ENCODE measurements at places on chromosomes 2 and 18.

GRCh38 chr18:56286775-56287325 lies 351.5 kb downstream of the TXNL1 start:
- no peak for DNase-seq

GRCh38 chr2:82075875-82076274 lies 1771.3 kb upstream of the LRRTM1 start:
- DNase-seq: no peak

DNA sequence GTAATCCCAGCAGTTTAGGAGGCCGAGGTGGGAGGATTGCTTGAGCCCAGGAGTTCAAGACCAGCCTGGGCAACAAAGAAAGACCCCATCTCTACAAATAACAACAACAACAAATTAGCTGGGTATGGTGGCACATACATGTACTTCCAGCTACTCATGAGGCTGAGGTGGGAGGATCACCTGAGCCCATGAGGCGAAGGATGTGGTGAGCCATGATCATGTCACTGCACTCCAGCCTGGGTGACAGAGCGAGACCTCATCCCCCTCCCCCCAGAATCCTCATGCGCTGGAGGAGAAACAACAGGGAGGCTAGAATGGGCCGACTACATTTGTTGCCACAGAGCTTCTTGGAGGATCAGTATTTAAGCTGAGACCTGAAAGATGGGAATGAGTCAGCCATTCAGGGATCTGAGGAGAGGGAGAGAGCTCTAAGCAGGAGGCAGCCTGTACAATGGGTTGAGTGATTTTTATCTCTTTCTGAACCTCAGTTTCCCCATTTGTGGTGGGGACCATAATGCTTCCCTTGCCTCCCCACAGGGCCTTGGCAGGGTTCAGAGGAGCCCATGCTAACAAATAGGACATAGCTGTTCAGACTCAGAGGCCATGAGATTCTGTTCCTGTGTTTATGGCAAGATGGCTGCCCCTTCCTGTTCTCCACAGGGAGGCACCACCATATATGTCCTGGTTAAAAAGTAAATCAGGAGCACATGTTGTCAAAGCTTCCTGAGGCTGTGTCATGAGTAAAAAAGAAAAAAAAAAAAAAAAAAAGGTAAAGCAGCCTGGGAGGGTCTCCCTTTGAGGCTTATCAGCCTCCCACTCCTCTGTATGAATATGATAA lies 131.4 kb upstream of the HAAO start:
- DNase-seq: no peak

DNA sequence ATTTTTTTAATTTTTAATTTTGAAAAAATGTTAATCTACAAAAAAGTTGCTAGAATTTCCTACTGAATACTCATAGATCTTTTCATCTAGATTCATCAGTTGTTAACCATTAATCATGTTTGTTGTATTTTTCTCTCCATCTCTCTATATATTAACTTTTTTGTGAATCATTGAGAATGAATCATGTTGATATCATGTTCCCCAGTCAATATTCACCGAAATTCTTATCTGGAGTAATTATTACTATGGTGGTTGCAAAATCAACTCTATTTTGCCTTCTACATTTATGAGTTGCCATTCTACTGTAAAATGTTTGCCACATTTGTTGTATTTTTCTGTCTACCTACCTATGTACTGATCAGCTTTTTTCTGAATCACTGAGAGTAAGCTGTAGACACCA lies 154.0 kb downstream of the SPP2 start:
- no peak for DNase-seq

- DNase-seq: no peak
Observed at GRCh38 chr18:75782204-75782603, 354.7 kb upstream of the SMIM21 start.

GRCh38 chr2:64143169-64144056 lies 807 bp downstream of the PELI1 start:
- DNase-seq: no peak

GRCh38 chr2:177169810-177170514 lies 42.6 kb upstream of the HNRNPA3 start:
- DNase-seq: no peak

DNA sequence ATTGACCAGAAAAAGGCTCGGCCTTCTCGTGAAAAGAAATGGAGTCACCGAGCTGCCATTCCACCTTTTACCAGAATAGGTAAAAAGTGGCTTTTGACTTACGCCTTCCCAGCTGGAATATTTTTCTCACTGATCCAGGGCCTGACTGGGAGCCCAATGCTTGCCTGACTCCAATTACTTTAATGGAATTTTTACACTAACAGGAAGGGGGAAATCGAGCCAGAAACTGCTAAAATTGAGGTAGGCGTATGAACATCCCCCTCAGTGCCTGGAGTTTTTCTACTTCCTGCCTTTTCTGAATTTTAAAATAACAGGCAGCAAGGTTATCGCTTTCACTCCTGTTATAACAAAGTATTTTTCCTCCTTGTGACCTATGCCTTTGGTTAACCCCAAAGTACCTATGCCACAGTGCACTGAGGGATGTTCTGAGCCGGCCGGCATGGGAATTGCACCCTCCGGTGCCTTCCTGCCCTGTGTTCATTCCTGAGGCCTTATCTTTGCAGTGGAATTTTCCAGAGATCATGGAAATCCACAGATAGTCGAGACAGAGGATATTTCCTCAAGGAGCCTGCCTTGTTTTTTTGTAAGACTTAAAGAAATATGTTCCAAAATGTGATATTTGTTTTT lies 18.3 kb upstream of the RPL31 start:
- no peak for DNase-seq

GRCh38 chr2:229265727-229266126 lies 5.4 kb downstream of the PID1 start:
- no peak for DNase-seq

DNA sequence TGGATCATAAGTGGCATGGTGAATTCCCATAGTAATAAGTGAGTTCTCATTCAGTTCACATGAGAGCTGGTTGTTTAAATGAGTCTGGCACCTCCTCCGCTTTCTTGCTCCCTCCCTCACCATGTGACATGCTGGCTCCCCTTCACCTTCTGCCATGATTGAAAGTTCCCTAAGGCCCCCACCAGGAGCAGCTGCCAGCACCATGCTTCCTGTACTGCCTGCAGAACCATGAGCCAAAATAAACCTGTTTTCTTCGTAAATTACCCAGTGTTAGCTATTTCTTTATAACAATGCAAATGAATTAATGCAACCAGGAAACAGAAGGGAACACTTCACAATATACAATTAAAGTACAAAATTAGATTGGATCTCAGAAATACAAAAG lies 257.0 kb downstream of the MREG start:
- DNase-seq: no peak

- no peak for DNase-seq
Observed at GRCh38 chr18:23137788-23138216, 2.5 kb downstream of the CABLES1 start.

DNA sequence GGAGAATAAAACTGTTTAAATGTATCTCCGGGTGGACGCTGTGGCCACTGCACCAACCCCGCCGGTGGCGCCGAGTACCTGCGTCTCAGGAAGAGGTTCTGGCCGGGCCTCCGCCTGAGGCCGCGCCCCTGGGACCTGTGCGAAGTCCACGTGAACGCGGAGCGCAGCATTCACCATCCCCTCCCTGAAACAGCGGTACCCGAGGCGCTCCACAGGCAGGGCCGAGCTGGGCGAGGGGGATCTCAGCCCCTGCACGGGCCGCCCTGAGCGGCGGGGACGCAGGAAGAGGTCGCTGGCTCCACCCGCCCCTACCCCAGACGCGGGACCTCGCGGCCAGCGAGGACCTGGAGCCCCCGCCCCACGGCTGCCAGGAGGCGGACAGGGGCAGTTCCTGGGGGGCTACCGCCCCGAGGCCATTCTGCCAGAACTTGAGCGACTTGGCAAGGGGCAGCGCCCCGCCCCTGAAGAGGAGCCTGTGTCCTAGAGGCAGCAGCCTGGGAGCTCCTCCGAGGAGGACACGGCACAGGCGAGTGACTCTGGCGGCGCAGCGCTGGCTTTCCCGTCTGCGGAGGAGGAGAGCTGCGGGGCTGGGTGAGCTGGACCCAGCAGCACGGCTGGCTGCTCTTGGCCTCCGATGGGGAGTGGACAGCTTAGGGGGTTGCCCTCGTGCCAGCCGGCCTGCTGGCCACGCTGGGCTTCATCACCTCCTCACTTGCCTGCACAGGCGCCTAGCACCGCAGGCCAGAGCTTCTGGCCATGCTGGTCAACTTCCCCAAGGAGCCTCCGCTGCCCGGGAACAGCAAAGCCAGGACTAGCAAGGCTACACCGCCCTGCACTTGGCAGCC lies 9.7 kb upstream of the TEKT4 start:
- no peak for DNase-seq

DNA sequence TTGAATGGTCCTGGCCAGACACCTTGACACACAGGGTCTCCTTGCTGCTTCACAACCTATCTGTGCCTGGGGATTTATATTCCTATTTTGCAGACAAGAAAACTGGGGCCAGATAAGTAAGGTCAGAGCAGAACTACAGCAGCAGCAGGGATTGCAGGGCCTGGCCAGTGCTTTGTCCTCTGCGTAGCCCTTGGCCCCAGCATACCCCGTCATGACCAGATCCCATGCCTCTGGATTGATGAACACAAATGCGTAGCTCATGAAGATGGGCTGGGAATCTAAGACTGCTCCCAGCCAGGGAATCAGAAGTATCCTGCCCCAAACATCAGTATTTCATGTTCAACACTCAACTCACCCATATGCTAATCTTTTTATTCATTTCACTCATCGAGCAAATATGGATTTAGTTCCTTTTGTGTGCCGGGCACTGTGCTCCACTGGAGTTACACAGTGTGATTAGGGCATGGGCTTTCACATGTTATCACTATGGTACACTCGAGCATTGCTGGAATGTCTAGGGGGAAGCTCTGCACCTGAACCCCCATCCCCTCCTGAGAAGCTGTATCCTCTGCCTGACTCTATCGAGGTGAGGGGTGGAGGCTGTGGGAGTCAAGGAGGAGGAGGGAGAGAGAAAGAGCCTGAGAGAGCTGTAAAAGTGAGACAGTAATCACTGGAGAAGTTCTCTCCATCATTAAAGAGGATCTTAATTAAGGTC lies 143.3 kb downstream of the CYP26B1 start:
- DNase-seq: no peak

DNA sequence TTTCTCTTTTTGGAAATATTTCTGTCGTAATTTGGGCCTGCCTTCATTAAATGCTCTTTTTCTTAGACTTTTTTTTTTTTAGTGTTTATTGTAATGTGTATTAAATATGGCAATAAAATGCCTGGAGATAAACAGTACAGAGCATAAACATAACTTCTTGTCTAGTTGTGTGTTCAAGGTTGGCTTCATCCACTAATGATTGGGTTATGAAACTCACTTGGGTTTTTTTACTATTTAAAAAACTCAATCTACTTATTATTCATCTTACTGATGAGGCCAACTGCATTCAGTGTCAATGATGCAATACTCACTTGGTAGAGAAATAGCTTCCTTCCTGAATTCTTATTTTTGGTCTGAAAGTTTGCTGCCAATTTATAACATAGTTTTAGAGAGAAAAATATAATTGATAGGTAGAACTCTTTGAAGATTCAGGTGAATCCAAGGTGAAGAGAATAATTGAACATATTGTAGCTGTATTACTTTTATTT lies 144.2 kb upstream of the NABP1 start:
- DNase-seq: no peak

- DNase-seq: no peak
Observed at GRCh38 chr2:178328037-178328436, 122.9 kb downstream of the PRKRA start.

GRCh38 chr2:84646514-84646913 lies 130.2 kb downstream of the DNAH6 start:
- DNase-seq: no peak

- no peak for DNase-seq
Observed at GRCh38 chr18:13278062-13278630, 59.6 kb downstream of the LDLRAD4 start.

DNA sequence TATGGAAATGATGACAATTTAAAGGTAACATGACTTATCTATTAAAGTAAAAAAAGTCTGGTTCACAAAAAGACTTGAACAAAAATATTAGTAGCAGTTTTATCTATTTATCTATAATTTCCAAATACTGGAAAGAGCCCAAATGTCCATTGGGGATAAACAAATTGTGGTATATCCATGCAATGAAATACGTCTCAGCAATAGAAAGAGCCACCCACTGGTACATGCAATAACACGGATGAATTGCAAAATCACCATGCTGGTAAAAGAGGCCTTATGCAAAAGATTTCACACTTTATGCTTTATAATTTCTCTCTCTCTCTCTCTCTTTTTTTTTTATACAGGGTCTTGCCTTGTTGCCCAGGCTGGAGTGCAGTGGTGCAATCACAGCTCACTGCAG lies 91.4 kb upstream of the ASAP2 start:
- no peak for DNase-seq

DNA sequence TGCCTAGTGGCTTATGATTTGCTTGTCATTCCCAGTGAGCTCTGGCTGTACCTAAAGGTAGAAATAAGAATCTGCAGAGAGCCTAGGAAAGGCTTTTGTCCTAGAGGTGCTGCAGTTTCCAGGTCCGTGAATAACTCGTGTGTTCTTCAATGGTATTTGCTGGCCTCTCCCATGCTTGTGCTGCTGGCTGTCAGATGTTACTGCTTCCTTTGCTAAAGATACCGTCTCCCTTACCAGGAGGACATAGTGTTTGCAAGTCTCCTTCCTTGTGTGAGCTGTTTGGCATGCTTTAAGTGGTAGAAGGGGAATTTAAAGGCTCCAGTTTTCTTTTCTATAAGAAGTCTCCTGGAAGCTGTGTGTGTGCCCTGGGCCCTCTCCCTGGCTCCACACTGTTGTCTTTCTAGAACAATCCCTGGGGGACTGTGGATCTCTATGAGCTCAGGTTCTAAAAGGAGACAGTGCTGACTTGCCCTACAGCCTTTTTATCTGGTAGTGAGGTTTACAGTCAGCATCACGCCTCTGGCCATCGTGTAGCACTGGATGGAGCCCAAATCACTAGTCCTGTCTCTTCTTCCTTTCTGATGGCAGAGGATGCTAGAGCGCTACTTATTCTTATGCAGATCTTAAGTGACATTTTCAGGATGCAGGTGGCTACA lies 65.8 kb downstream of the RNF144A start:
- DNase-seq: no peak

- DNase-seq: no peak
Observed at GRCh38 chr2:231932711-231932970, 6.4 kb upstream of the NPPC start.

DNA sequence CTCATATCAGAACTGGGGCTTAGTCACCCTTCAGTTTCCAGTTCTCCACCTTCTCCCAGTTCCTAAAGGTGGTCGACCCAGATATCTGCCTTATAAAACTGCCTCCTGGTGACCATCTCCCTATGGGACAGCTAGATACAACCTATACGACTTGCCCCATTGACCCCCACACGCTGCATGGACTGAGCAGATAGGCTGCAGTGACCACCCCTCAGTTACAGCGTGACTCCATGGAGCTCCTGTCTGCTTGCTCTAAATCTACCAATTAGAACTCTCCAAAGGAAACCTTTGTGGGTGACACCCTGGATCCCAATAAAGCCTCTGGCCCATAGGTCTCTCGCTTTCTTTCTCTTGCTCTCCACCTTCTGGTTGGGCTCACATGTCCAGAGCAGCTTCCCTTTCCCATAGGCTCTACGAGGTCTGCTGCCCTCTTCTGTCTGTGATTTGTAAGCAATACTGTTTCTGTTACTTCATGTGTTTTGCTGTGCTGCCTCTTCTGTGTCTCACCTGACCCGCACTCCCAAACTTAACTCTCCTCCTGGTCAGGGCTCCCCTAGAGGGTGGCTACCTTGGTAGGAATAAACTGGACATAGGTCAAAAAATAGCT lies 971.3 kb upstream of the FAM98A start:
- no peak for DNase-seq

All from anterior cingulate cortex (tissue), 58 donors.